ENCODE measurements at places on chromosomes 2 and 18.
A peak's percentile ranks its signal among the peaks of the same experiment; 100 is the strongest.

DNA sequence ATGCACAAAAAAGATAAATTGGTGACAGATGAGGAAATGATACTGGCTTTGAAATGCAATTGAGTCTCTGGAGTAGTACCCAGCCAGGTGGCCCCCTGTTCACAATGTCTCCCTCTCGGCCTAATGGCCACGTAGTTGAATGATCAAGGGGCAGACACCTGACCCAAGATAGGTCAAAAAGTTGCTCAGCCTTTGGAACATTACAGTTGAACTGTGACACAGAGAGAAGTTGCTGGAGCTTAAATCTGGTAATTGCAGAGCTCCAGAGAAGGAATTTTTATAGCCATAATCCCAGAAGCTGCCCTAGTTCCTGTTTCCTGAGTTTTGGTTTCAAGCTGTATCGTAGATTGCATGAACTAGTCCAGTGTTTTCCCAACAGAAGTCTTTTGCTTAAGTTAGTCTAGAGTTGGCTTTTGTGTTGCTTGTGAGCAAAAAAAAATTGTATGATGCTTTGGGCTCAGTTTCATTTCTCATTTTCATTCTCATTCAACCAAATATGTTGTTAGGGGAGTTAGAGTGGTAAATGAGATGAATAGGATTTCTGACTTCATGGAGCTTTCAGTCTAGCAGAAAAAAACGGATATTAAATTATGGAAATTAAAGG lies 117.9 kb downstream of the CSRNP3 start:
- no peak for DNase-seq

- no peak for DNase-seq
Measured at GRCh38 chr2:182426918-182427240, at the start of gene PDE1A. Gene PDE1A (minus strand): TSS chr2:182427036.

GRCh38 chr2:23349508-23349907 lies 35.5 kb upstream of the KLHL29 start:
- DNase-seq: no peak

DNA sequence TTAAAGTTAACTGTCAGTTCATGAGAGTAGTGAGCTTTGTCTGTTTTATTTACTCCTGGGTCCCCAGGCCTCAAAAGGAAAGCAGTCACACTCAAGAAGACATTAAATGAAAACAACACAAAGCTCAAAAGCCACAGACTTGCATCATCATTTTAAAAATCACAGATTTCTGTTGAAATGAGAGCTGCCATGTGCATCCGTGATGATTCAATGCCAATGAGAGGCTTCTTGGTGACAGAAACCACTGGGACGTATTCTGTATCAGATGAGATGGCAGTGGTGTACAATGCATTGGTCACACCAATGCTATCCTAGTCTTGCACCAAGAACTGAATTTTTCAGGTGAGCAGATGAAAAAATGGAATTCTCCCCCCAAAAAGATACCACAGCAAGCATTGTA lies 204.8 kb downstream of the ANAPC1 start:
- no peak for DNase-seq

DNA sequence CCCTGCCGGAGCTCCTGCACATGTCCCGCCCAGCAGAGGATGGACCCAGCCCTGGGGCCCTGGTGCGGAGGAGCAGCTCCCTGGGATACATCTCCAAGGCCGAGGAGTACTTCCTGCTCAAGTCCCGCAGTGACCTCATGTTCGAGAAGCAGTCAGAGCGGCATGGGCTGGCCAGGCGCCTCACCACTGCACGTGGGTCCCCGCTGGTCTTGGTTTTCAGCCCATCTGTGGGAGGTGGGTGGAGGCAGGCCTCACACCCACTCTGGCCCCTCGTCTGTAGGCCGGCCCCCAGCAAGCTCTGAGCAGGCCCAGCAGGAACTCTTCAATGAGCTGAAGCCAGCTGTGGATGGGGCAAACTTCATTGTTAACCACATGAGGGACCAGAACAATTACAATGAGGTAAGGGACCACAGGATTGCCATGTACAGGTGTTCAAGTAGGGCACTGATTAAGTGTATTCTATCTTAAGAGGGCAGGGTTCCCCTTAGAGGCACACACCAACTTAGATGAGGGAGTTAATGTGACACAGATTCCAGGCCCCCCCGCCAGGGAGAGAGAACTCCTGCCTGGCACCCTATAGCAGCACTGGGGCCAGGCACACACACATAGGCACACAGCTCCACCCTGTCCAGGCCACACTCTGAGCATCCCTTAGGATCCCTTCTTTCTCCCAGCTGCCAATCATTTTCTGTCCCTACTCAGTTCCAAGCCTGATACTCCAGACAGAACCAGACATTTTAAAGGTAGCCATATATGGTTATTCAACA lies 5.4 kb upstream of the CHRNG start:
- DNase-seq: peak; percentile 47

- DNase-seq: no peak
Measured at GRCh38 chr2:201904538-201905420, 98.4 kb downstream of the CDK15 start.

- peak; percentile 37 for DNase-seq
Measured at GRCh38 chr2:122636097-122636496, 880.6 kb downstream of the TSN start.

DNA sequence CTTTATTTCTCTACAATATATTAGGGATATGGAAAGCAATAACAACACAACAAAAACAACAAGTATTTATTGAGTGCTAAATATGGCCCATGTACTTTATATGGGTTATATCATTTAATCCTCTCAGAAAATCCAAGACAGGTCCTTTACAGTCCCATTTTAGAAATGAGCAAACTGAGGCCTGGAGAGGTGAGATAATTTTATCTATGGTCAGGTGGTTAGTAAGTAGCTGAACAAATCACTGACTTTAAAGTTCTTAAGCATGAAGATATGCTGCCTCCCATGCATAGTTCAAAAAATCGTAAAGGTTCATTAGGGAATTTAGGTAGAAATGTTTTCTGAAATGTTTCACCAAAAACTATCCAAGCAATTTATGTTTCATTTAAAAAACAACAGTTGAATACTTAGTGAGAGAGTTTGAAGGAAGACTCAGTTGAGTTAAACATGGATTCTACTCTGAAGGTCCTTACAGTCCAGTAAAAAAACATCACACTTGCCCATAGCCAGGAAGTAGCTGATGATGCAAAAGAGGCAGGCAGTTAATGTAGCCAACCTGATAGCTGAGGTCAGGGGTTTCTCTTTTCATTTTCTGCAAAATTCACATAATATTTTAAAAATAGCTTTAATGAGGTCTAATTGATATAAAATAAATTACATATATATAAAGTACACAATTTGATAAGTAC lies 7.6 kb upstream of the NFE2L2 start:
- DNase-seq: no peak

DNA sequence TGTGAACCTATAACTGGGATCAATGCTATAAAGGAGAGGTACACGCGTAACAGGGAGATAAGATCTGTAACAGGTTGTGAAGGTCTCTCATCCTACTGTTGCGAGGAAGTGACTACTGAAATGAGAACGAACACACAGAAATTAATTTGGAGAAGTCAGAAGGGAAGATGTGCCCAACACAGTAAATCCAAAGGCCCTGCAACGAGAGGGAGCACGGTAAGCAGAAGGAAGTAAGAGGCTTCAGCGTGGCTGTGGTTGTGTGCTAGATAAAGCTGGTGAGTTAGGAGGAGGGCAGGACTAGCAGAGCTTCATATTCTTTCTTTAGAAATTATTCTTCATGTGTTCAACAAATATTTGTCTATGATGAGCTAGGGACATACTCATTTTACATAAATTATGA lies 2.5 kb upstream of the ATG16L1 start:
- no peak for DNase-seq

- peak; percentile 50 for DNase-seq
Measured at GRCh38 chr2:35973132-35973736, 382.3 kb upstream of the CRIM1 start.

DNA sequence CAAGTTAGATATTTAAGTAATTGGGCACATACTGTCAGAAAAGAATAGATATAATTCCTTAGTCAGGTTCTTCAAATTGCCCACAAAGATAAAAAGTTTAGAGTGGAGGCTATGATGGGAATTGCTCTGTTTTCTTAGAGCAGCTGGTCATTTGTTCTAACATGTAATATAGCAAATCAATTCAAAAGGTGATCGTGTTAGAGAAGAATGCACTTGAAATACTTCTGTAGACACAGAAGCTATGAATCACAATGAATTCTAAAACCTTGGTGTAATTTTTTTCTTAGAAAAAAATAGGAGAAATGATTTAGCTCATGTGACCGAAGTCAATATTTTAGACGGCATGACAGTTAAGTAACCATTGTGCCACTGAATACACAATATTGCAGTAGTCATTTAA lies 918.1 kb upstream of the LRATD1 start:
- no peak for DNase-seq

DNA sequence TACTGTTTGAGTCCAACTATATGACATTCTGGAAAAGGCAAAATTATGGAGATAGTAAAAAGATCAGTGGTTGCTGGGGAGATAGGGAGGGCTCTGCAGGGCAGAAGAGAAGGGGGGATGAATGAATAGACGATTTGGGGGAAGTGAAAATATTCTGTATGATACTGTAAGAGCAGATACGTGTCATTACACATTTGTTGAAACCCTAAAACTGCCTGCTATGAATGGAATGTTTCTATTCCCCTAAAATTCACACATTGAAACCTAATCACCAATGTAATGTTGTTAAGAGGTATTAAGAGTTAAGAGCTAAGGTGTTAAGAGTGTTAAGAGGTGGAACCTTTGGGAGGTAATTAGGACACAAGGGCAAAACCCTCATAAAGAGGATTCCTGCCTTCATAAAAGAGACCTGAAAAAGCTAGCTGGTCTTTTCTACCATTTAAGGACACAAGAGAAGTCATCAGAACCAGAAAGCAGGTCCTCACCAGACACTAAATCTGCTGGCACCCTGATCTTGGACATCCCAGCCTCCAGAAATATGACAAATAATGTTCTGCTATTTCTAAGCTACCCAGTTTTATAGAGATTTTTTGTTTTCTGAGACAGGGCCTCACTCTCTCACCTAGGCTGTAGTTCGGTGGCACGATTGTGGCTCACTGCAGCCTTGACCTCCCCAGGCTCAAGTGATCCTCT lies 76.2 kb downstream of the ATAD2B start:
- DNase-seq: no peak

- DNase-seq: peak; percentile 64
Measured at GRCh38 chr2:240060977-240061591, 7.8 kb upstream of the OR6B3 start.

DNA sequence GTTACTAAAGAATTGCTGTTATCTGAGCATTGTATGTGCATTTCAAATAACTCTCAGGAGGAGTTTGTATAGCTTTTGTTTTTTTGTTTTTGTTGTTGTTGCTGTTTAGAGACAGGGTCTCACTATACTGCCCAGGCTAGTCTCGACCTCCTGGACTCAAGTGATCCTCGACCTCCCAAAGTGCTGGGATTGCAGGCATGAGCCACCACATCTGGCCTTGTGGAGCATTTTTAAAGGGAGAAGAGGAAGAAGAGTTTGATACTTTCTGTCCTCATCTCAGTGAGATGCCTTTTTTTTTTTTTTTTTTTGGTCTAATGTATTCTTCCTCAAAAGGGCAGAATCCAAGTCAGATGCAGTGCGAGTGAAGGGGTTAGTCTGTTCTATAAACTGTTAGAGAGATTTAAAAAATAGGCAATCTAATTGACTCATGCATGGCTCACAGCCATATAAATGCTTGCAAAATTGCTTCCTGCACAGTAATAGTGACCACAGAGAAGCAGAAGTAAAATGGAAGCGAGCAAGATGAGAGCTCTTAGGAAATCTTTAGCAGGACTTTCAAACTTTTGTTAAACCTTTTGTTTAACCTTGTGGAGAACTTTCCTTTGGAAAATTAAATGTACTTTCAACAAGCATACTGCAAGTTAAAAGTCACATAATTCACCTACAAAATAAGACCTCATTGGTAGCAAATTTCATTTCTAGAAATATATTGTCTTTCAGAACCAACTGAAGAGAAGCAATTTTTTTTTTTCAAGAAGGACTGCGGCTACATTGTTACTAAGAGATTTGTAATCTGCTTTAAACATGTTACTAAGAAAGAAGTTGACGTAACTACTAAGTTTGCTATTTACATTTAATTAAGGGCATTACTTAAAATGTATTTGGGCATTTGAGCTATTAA lies 52.3 kb upstream of the ROCK1 start:
- peak; percentile 88 for DNase-seq

GRCh38 chr2:142048581-142048980 lies 82.2 kb downstream of the LRP1B start:
- DNase-seq: no peak

GRCh38 chr2:86072271-86072858 lies 33.3 kb downstream of the POLR1A start:
- peak; percentile 39 for DNase-seq

DNA sequence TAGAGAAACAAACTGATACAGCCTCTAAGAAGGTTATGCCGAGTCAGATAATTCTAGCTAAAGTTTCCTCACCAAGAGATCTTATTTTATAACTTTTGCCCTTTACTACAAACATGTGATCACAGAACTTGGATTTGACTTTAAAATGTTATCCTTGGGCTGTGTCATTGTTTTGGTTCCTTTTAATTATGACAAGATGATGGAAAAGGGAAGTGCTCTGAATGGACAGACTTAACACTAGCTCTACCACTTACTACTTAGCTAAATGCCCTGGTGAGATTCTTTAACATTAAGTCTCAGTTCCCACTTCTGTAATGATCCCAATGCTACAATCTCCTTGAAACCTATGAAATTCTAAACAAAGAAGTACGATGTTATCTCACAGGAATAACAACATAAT lies 69.9 kb downstream of the RTTN start:
- DNase-seq: no peak

GRCh38 chr18:68103561-68103960 lies 587.0 kb upstream of the DSEL start:
- DNase-seq: no peak

- peak; percentile 77 for DNase-seq
Measured at GRCh38 chr18:69400253-69400975, at the start of gene DOK6. Gene DOK6 (plus strand): TSS chr18:69400888.

DNA sequence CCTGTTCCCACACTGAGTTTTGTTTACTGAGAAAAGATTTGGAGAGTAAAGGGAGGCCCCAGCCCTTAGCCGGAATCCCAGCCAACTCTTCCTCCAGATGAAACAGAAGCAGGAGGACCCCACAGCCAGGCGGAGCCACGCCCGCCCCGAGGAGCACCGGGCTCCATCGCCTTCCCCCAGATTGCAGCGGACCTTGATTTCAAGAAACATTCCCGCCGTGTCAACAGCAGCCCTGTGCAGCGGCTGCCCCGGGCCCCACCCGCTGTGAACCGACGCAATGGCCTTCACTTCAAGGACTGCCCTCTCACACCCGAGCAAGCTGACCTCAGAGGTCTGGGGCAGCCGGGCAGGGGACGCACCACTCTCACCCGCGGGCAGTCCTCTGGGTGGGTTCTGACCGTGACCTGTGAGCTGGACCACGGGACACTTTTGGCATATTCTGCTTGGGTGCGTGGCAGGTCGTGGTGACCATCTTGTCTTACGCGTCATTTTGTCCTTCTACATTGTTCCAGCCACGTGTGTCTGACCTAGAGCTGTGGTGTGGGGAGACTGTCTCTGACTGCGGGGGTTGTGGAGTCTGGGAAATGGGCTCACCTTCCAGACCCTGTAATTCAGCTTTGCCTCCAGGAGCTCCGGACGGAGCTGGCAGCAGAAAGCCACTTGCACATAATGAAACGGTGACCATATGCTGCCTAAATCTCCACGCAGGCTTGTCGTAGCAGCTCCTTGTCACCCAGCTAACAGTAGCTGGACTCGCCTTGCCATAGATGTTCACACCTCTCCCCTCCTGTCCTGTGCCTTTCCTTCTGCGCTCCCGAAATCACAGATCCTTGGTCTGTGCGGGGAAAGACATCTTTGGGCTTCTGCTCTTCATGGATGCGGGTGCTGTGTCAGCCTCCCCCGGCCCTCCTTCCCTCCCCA lies 32.0 kb upstream of the INHBB start:
- DNase-seq: no peak

GRCh38 chr2:166844111-166844510 lies 44.2 kb upstream of the XIRP2 start:
- no peak for DNase-seq

GRCh38 chr2:148021886-148022285 lies 995 bp downstream of the MBD5 start:
- DNase-seq: no peak
